ENCODE measurements at places on chromosomes 7 and 10.
A peak's percentile ranks its signal among the peaks of the same experiment; 100 is the strongest.

GRCh38 chr7:1710936-1711335 is 40.9 kb downstream of the ELFN1 start:
- no peak for DNase-seq

- no peak for DNase-seq
These were observed 41.1 kb upstream of the NFKB2 start for GRCh38 chr10:102354451-102354850.

GRCh38 chr10:68955355-68955831 is 577 bp upstream of the DDX21 start:
- no peak for DNase-seq

GRCh38 chr7:102412548-102412947 is 16.4 kb downstream of the PRKRIP1 start:
- DNase-seq: peak; percentile 73

- DNase-seq: no peak
These were observed 6.1 kb downstream of the RBM20 start for GRCh38 chr10:110650265-110650668.

- no peak for DNase-seq
These were observed 20.6 kb upstream of the VPS41 start for GRCh38 chr7:38929460-38930171.

- DNase-seq: no peak
These were observed 29.8 kb downstream of the NDUFB2 start for GRCh38 chr7:140726281-140726680.

DNA sequence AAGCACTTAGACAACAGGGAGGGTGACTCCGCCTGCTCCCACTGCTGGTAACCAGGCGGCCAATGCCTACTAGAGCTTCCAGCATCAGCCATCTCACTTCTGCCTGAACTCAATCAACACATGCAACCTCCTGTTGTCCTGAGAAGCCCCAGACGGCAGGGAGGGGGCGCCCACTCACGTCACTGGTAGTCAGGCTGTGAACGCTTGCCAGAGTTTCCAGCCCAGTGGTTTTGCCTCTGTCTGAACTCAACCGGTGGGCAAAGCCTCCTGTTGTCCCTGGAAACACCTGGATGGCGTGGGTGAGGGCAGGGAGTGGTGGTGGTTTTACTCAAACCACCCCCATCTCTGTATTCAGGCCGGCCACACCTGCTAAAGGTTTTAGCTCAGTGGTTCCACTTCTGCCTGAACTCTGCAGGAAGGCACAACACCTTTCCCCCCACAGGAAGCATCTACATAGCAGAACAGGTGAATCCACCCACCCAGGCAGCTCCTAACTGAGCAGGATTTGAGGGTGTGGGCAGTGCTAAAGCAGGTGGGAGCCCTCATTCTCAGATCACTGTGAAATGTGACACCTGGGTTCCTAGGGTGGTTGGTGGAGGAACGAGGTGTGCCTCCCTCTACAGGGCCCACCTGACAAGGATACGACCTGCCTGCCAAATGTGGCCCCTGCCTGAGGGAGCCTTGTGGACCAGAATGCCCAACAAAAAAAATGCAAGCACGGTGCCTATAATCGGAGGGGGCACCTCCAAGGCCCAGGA is 563.0 kb upstream of the SEMA3D start:
- DNase-seq: no peak
